ENCODE measurements at places on chromosomes 3 and 15.

GRCh38 chr3:64441861-64442260, 216.6 kb upstream of the PRICKLE2 start:
- no peak for DNase-seq

DNA sequence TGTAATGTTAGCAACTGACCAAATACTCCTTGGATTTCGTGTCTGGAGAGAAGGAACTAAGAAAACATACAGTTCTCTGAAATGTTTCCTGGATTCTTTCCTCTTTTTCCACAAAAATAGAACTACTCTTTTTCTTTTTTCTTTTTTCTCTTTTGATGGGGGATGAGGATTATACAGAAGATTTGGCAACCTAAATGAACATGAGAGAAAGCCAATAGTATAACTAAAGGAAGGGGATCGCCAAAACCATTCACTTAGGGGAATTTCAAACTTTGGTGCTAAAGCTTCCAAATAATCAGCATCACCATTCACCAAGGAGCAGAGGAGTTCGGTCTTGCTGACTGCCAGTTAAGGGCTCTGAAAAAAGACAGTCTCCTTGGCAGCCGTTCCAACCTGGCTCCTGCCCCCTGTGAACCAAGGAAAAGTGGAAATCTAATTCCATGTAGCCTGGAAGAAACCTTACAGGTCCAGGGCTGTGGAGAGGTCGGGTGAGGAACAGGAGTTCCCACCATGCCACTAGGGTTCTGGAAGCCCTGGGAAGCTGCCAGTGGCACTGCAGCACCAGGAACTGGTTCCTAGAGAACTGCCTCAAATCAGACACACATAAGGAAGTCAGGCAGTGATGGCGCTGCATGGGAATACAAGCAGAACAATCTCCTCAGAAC, 176.9 kb downstream of the TNIK start:
- DNase-seq = no peak

GRCh38 chr3:45874677-45875346, 11.5 kb upstream of the CCR9 start:
- DNase-seq = no peak

GRCh38 chr3:161500068-161500796, 3.6 kb downstream of the OTOL1 start:
- no peak for DNase-seq

GRCh38 chr3:55692295-55692956, 205.3 kb upstream of the WNT5A start:
- no peak for DNase-seq
